Activated naive CD8-positive, alpha-beta T cell treated with anti-CD3 and anti-CD28 coated beads, Interleukin-2, amount 10 ng/mL, durations not matched to agents 7 days and 5 days (primary cell): ENCODE measurements at places on chromosomes 5 and 9. TPM values are rescaled to one million over a fixed set of nuclear protein-coding genes. Genes with fewer than 3 reads are reported as not detected.
A peak's percentile ranks its signal among the peaks of the same experiment; 100 is the strongest.

- H3K27me3 ChIP-seq = no peaks in the 10 kb centered on the region
- H3K27ac ChIP-seq = no peak overlapping the region
- H3K4me3 ChIP-seq = no peak overlapping the region
- H3K36me3 ChIP-seq = no peaks in the 10 kb centered on the region
Measured at GRCh38 chr5:137075163-137075970, 423.8 kb downstream of the SPOCK1 start.

DNA sequence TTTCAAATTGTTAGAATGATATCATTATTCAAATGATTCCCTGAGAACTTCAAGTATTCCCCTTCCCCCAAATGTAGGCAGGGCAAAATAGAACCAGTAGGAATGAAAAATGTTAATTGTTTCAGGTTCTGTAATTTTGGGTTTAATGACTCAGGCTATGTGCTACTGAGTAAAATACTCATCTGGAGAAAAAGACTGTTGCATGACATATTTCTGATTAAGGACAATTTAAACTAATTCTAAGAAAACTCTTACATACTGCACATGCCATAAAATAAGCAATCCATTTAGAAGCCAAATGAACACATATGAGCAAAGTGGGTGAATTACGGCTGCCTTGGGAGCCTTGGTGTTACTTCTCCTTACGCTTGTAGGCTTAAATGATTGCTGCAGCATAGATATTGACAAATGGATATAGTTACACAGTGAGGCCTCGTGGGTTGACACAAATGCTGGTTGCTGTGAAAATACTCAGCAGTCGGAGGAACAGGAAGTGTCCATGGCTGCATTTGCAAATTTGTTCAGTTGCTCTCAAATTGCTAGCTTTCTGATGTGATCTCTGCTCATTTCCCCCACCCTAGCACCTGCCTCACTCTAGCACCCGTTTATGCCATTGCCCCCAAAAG, 174.9 kb upstream of the DMAC1 start:
- H3K27me3 ChIP-seq = no peaks in the 10 kb centered on the region
- H3K4me3 ChIP-seq = peak overlapping the region; percentile 28
- peaks cover 40% of the 10 kb centered on the region for H3K4me1 ChIP-seq
- peaks cover 15% of the 10 kb centered on the region for H3K36me3 ChIP-seq
- DNase-seq = peak; percentile 27

DNA sequence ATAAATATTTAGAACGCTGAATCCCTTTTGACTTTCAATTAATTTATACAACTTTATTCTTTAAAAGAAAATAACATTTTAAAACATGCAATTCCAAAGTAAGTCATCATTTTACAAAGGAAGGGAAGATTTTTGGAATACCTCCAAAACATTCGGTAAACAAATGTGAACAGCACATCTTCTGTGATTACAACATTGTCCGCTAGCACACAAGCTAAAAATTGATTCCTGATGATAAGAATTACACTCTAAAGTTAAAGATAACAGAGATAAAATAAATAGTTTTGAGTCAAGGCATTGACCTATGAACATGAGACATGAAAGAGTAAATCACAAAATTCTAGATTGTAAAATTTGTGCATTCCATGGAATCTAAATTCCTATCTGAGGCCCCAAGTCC, 56.2 kb upstream of the TRAF1 start:
- H3K36me3 ChIP-seq = no peaks in the 10 kb centered on the region
- H3K4me1 ChIP-seq = peaks cover 8% of the 10 kb centered on the region
- no peak overlapping the region for H3K4me3 ChIP-seq
- no peak for DNase-seq

RMI1 gene
- 19.0 TPM for total RNA-seq
